Hindlimb muscle (tissue), 1 donor: ENCODE measurements at places on chromosomes 16 and 17. TPM values are rescaled to one million over a fixed set of nuclear protein-coding genes. Genes with fewer than 3 reads are reported as not detected.

DNA sequence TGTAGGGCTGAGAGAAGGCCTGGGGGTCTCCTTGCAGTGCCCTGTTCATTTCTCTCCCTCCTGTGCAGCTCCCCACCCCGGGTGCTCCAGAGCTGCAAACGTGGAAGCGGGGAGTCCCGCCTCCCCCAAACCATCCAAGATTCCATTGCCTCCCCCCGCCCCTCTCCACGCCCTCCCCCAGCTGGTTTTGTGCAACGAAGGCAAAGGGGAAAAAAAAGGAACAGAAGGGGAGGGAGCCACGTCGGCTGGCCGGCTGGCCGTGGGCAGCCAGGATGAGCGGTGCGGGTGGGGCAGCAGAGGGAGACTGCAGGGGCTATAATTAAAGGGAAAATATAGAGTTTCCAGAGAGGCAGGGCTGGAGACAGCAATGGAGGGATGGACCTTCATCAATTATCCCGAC is 1.7 kb upstream of the COL1A1 start:
- DNase-seq: peak; percentile 91

DNA sequence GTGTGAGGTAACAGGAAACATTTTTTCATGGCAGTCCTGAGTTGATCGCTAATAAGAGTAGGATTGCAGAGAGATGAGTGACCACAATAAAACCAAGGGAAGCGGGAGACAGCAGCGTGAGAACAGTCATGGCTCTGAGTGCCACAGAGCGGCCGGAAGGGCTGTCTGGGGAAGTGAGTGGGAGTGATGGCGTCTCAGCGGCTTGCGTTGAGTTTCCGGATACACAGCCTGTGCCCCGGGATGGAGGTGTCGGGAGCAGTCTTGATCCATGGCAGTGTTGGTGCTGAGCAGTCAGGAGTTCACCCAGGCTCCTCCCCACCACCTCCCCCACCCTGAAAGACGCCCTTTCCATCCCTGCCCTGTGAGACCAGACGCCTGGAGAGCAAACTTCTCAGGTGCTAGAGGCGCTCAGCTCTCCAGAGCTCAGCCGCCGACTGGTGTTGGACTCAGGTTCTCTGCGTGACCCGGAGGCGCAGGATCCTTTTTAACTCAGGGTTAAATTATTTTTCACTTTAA is 59.8 kb downstream of the BANP start:
- no peak for DNase-seq

DNA sequence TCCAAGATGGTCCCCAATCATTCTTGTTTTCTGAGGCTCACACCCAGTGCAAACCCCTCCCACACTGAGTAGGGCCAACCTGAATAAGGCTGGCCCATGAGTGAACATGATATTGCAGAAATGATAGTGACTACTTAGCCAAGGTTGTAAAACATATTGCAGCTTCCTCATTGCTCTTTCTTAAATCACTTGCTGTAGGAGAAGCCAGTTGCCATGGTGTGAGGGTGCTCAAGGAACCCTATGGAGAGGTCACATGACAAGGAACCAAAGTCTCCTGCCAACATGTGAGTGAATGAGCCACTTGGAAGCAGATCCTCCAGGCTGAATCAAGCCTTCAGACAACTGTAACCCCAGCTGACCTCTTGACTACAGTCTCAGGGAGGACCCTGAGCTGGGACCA is 191.4 kb downstream of the RGS9 start:
- no peak for DNase-seq

DNA sequence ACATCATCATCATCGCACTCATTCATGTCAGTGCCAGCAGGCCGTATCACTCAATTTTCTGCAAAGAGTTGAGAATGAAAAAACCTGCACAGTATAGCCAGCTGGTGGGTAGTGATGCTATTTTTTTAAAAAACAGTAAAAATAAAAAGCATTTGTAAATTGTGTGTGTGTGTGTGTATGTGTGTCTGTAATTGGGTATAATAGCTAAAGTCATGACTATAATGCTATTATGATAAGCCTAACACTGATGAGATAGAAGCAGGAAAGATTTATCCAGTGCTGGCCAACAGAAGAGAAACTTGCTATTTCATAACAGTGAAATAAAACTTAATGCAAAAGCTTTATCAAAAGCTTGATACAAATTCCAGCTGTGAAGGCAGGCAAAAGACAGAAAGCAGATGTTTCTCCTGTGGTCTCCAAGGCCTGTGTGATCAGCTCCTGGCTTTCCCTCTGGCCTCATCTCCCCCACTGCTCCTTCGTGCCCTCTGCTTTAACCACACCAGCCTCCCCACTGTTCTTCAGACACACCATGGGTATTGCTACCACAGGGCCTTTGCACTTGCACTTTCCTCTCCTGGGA is 206.2 kb upstream of the IRX5 start:
- no peak for DNase-seq

SERPINF2 gene
- 1.7 TPM for polyA plus RNA-seq
